Activated naive CD8-positive, alpha-beta T cell treated with anti-CD3 and anti-CD28 coated beads, Interleukin-2, amount 10 ng/mL, durations not matched to agents 7 days and 5 days (primary cell): ENCODE measurements at places on chromosomes 16 and 17. TPM values are rescaled to one million over a fixed set of nuclear protein-coding genes. Genes with fewer than 3 reads are reported as not detected.

The PRR11 gene
- 54.0 TPM for total RNA-seq

The CYGB gene
- total RNA-seq: not detected

The SCARF1 gene
- total RNA-seq: 6.5 TPM

The LDHD gene
- not detected for total RNA-seq

The VAT1L gene
- total RNA-seq: not detected

The NPIPB6 gene
- 4.5 TPM for total RNA-seq

GRCh38 chr17:14353861-14354474 is 53.1 kb downstream of the HS3ST3B1 start:
- H3K4me1 ChIP-seq: no peaks in the 10 kb centered on the region
- H3K27ac ChIP-seq: no peak overlapping the region
- no peaks in the 10 kb centered on the region for H3K27me3 ChIP-seq
- no peak for DNase-seq

GRCh38 chr16:50939356-50939755 is 197.5 kb downstream of the CYLD start:
- H3K36me3 ChIP-seq: no peaks in the 10 kb centered on the region
- no peak for DNase-seq
- no peaks in the 10 kb centered on the region for H3K27me3 ChIP-seq
- no peak overlapping the region for H3K27ac ChIP-seq
- no peak overlapping the region for H3K4me3 ChIP-seq

- no peaks in the 10 kb centered on the region for H3K27me3 ChIP-seq
- H3K27ac ChIP-seq: peak overlapping the region; percentile 77
- peak overlapping the region; percentile 67 for H3K4me3 ChIP-seq
- H3K4me1 ChIP-seq: peaks cover 57% of the 10 kb centered on the region
These were observed 18.4 kb downstream of the GJD3 start for GRCh38 chr17:40345994-40346764.

GRCh38 chr17:12024327-12024726 is 3.6 kb downstream of the MAP2K4 start:
- H3K36me3 ChIP-seq: peaks cover 27% of the 10 kb centered on the region
- DNase-seq: no peak
- no peaks in the 10 kb centered on the region for H3K27me3 ChIP-seq
- H3K4me3 ChIP-seq: no peak overlapping the region
- H3K4me1 ChIP-seq: peaks cover 55% of the 10 kb centered on the region

- H3K27ac ChIP-seq: peak overlapping the region; percentile 59
- DNase-seq: no peak
- peaks cover 42% of the 10 kb centered on the region for H3K4me1 ChIP-seq
- H3K4me3 ChIP-seq: peak overlapping the region; percentile 90
These were observed 993 bp downstream of the MMP25 start for GRCh38 chr16:3047387-3047720.

- no peak overlapping the region for H3K4me3 ChIP-seq
- no peaks in the 10 kb centered on the region for H3K36me3 ChIP-seq
- DNase-seq: no peak
- H3K27ac ChIP-seq: no peak overlapping the region
These were observed 34.8 kb downstream of the PITPNM3 start for GRCh38 chr17:6521586-6521985.

- peaks cover 40% of the 10 kb centered on the region for H3K4me1 ChIP-seq
- H3K4me3 ChIP-seq: no peak overlapping the region
- no peak overlapping the region for H3K27ac ChIP-seq
- peaks cover 44% of the 10 kb centered on the region for H3K36me3 ChIP-seq
These were observed 4.4 kb downstream of the NSMCE1 start for GRCh38 chr16:27264151-27264550.

DNA sequence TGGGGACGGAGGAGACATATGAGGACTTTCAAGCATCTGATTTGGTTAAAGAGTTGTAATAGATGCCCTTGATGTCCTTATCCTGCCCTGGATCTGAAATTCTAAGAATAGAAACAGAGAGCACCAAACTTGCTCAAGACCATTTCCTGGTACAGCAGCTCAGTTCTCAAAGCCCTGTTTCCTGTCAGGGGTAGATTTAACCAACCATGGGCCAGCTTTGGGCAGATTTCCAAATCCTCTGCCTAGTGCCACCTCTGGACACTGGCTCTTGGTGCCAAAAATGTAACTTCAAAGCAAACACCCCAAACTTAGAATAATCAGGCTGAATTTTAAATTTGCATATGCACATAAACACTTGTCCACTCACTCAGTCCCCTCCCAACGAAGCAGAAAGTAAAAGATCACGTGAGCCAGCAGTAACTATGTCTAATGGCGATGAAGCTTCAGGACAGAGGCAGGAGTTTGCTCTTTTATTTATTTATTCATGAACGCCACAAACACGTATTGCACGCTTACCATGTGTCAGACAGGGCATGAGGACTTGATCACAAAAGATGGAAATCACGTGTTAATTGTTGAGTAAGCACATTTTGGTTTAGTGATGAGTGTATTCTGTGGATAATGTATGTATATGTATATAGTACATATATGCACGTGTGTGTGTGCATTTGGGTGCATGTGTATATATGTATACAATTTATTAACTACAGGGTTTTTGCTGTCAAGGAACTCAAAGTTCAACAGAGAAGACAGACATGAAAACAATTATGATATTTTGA is 23.1 kb upstream of the SDK2 start:
- peak overlapping the region; percentile 78 for H3K27ac ChIP-seq
- H3K4me1 ChIP-seq: peaks cover 26% of the 10 kb centered on the region
- peak overlapping the region; percentile 57 for H3K4me3 ChIP-seq
- DNase-seq: no peak

DNA sequence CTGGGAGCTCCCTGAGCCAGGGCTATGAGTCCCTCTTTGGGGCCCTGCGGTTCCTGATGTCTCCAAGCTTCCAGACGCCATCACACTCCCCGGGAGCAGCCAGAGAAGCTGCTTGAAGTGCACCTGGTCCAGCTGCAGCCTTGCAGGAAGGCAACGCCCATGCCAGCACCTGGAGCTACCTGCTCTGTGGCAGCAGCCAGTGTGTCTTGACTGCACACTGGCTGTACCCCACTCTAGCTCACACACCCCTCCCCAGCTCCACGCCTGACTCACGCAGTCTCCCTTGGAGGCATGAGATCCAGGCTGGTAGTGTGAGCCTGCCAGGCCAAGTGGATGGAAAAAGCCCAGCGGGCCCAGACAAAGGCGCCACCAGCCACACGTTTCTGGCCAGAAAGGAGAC is 63.3 kb downstream of the USP32 start:
- peaks cover 8% of the 10 kb centered on the region for H3K36me3 ChIP-seq
- H3K27me3 ChIP-seq: no peaks in the 10 kb centered on the region
- no peak overlapping the region for H3K27ac ChIP-seq
- no peaks in the 10 kb centered on the region for H3K4me1 ChIP-seq

DNA sequence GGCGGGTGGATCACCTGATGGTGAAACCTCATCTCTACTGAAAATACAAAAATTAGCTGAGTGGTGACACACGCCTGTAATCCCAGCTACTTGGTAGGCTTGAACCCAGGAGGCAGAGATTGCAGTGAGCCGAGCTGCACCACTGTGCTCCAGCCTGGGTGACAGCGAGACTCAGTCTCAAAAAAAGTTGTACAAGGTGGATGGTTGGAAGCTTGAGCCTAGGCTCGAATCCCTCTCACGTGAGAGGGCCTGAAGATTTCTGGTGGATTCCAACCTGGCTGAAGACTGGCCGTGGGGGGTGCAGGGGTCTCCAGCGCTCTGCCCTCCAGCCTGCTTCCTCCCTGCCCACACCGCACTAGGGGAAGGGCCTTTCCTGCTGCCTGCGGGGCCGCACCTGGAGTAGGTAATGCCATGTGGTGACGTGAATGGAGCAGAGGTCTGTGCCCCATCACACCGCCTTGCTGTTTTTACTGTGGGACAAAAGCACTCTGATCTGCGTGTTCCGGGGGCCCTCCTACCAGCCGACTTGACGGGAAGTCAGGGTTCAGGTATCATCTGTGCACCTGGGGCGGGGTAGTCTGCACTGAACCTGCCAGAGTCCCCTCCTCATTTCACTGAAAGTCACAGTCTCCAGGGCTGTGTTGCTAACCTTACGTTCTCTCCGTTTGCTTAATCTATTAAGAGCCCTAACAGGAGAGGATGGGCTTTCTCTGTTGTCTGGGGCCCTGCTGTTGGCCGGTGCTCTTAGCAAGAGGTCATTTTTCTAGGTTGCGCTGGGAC is 4.2 kb downstream of the RPL13 start:
- peak overlapping the region; percentile 52 for H3K4me3 ChIP-seq
- peaks cover 41% of the 10 kb centered on the region for H3K4me1 ChIP-seq

DNA sequence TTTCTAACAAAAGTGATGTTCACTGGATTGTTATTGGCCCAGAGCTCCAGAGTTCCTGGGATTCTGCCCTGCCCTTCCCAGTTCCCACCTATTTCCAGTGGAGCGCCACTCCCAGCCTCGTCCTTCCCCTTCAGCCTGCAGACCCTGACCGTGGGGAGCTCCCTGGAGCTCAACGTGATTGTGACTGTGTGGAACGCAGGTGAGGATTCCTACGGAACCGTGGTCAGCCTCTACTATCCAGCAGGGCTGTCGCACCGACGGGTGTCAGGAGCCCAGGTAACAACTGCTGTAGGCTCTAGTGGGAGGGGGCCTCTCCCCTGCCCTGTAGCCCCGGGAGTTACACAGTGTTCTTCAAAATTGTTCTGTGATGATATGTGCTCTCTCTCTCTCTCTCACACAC is 11.8 kb downstream of the COX6A2 start:
- peaks cover 61% of the 10 kb centered on the region for H3K4me1 ChIP-seq
- H3K36me3 ChIP-seq: peaks cover 18% of the 10 kb centered on the region

DNA sequence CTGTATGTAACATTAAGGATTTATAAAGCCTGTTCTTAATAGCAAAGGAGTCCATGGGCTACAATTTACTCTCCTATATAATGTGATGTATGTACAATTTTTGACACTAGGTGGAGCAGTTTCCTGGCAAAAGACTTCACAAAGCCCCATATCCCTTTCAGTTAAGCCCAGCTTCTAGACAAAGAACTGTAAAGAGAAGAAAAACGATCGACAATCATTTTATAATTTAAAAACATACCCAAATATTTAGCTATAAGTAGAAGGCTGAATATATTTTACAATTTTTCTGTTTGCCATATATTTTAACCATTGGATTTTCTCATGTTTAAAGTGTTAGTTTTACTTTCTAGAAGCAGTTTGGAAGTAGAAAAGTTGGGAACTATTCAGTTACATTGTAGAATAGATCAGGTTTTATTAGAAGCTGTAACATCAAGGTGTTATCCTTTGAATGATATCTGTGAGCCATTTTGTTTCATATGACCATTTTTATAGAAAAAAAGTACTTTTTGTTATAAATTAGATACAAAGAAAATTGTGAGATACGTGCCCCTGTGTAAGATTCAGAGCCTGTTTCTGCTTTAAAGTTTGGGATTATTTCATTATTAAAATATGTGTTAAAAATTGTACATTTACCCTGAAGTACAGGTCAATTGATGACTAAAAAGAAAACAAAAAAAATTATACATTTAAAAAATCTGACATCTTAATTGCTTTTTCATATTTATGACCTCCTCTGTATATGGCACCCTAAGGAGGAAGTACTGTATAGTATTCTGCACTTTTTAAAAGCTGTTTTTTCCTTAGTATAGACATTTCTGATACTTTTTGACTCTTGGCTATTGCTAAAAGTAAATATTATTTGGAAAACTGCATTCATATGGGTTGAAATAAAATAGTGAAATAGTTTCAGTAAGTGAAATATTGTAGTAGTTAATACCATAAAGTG is 46.3 kb downstream of the VMP1 start:
- H3K27ac ChIP-seq: peak overlapping the region; percentile 85
- H3K36me3 ChIP-seq: peaks cover 7% of the 10 kb centered on the region
- peak overlapping the region; percentile 62 for H3K4me3 ChIP-seq

DNA sequence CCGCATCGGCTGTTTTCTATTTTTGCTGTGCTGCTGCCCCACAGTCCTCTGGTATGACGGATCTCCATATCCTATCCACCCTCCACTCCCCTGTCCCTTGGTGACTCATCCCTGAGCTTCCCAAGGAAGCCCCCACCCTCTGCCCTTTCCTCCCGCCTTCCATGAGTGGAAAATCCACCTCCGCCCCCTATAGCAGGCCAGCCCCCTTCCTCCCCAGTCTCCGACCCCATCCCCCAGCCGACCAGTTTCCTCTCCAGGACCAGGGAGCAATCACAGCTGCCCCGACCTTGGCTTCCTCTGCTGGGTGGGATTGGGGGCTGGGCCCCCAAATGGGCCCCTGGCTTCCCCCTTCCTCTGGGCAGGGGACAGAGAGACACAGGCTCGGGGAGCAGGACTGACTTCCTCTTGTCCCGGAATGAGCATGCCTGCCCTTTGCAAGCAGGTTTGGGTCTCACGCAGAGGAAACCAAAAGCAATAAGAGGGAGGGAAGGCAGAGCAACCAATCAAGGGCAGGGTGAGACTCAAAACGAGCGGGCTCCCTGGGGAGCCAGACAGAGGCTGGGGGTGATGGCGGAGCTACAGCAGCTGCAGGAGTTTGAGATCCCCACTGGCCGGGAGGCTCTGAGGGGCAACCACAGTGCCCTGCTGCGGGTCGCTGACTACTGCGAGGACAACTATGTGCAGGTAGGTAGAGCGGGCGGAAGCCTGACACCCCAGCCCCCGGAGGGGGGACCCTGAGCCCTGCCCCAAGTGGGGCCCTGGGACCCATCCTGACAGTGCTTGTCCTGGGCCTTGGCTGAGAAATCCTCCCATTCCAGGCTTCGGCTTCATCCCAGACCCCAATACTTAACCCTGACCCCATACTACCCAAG is at the start of the genes ABI3 and GNGT2:
TSS of gene ABI3 (plus strand) at position 550 of the 872 bp plus-strand sequence. CDS start at position 568, 18 bp downstream.
TSS of gene GNGT2 (minus strand) at position 417 of the 872 bp plus-strand sequence. CDS start 3,152 bp downstream, outside the sequence.
- H3K27me3 ChIP-seq: no peaks in the 10 kb centered on the region
- H3K4me3 ChIP-seq: peak within 1 kb of the TSS; percentile 99
- peaks cover 50% of the 10 kb centered on the region for H3K36me3 ChIP-seq
- peaks cover 47% of the 10 kb centered on the region for H3K4me1 ChIP-seq
